Large intestine (tissue), 12 donors: ENCODE measurements at places on chromosomes 7 and 10.

GRCh38 chr10:3477683-3478082 is 305.1 kb upstream of the PITRM1 start:
- DNase-seq = peak; percentile 50

GRCh38 chr7:25854608-25855497 is 297.1 kb upstream of the NFE2L3 start:
- peak; percentile 87 for DNase-seq

GRCh38 chr7:127391591-127392181 is 822 bp downstream of the ZNF800 start:
- peak; percentile 23 for DNase-seq

GRCh38 chr10:14311206-14311957 is 19.3 kb downstream of the FRMD4A start:
- no peak for DNase-seq

GRCh38 chr7:25272265-25272664 is 44.0 kb upstream of the NPVF start:
- DNase-seq = no peak

GRCh38 chr7:23450518-23450917 is 19.8 kb downstream of the IGF2BP3 start:
- DNase-seq = no peak

- DNase-seq = peak; percentile 55
Measured at GRCh38 chr7:81298951-81299666, 380.3 kb upstream of the SEMA3C start.

DNA sequence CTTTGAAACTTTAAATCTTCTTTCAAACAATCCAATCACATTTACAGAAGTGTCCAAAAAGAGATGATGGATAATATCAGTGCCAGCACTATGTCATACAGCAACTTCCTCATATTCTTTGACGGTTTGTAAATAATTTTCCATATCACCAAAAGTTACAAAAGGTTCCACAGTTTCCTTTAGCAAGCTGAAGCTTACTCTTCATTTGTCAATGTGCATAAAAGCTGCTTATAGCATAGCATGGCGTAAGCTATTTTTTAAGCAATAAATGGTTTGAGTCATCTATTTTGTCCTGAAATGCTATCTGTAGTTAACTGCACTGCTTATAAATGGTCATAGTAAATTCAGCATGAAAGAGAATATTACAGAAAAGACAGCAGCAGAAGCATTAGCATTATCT is 95.1 kb downstream of the ETV1 start:
- DNase-seq = no peak

- no peak for DNase-seq
Measured at GRCh38 chr10:77386838-77387237, 250.8 kb downstream of the KCNMA1 start.

GRCh38 chr7:105245398-105246114 is 143.2 kb downstream of the SRPK2 start:
- DNase-seq = no peak

DNA sequence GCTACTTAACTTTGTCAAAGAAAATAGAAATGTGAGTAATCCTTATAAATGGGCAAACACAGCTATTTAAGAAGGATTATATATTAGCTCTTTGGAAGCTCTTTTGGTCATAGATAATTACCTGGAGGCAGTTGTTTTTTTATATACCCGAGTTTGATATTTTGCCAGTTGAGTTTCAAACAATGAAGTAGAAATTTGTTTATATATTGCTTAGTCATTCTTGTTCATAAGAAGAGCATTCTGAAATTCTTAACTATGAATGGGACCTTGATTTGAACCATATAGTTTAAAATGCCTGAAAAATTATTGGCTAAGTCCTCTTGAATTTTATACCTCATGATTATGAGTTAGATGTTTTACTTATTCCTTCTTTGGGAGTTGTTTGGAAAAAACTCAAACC is 36.4 kb downstream of the MINPP1 start:
- no peak for DNase-seq

DNA sequence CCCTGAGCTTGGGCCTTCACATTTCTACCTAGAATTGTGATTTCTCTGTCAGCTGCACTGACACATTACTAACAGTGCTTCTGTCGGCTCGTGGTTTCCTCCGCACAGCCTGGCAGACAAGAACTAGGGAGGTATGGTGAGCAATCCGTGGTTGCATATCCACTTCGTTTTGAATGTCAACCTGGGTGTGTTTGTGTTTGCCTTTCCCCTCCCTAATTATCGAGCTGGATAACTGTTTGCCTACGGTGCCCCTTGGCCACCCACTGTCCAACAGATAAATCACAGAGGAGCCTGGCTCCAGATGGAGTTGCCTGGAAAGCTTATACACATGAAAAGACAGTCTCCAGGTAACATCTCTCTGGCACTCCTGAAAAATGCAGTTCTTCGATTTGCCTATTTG is 228.8 kb downstream of the TRIL start:
- DNase-seq = no peak

GRCh38 chr10:91164520-91165065 is 55.9 kb upstream of the PCGF5 start:
- DNase-seq = no peak

DNA sequence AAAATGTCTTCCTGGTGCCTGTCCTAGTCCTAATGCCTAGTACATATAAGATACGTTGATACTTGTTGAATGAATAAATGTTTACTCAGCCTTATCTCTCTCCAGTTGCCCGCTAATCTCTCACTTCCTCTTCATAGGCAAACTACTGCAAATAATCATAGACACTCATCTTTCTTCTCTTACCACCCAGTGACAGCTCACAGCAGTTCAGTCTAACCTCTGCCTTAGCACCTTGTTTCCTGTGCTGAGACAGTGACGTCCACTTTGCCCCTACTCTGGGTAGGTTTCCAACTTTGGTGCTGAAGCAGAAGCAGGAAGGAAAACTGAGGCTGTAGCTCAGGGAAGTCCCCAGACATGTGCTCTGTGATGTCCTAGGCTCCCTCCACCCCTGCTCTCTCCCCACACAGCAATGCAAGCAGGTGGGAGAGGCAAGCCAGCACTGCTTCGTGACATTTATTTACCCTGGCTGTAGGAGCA is 45.5 kb upstream of the RHOBTB1 start:
- no peak for DNase-seq

- DNase-seq = no peak
Measured at GRCh38 chr10:62130948-62131347, 137.7 kb downstream of the RTKN2 start.

- DNase-seq = no peak
Measured at GRCh38 chr10:30818010-30818660, 188.6 kb upstream of the LYZL2 start.

DNA sequence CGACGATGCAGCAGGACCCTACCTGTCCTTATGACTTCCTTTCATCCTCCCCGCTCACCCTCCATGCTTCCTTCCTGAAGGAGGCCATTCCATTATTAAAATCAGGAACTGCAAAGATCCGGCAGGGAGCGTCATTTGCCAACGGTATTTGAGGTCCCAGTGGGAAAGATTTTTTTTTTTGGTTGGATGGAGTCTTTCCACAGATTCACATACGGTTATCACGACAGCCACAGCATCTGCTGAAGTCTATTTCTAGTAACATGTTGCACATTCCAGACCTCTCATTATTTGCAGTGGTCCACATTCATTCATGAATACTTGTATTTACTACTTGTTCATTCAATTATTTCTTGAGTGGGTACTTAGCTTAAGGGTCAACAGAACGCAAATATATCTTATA is 94.7 kb upstream of the LYZL2 start:
- DNase-seq = no peak

DNA sequence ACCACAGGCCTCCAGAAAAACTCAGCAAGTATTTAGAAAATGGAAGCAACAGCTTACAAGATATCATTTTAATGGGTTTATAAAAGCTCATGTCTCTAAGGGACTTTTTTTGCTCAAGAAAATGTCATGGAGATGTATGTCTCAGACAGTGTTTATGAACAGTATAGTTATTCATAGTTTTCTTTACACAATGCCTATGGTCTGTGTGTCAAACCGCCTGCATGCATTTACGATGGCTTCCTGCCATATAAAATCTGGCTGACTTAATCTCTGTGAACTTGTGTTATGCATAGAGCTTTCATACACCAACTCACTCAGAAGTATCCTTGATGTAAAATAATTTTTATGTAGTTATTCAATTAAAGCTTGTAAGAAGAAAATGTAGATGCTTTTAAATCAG is 1314.2 kb upstream of the LRRTM3 start:
- peak; percentile 14 for DNase-seq

DNA sequence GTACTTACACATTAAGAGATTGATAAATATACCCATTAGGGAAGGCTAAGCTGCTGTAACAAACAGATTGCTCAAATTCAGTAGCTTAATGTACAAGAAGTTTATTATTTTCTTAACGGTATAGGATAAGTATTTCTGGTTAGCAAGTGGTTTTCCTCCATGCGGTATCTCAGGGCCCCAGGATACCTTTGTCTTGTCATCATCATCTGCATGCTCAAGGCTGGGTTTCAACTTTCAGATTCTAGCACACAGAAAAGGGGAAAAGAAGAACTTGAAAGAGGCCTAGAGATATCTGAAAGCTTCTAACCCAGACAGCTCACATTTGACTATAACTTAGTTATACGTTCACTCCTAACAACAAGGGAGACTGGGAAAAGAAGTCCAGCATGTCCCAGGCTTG is 11.8 kb upstream of the GALNT17 start:
- no peak for DNase-seq

DNA sequence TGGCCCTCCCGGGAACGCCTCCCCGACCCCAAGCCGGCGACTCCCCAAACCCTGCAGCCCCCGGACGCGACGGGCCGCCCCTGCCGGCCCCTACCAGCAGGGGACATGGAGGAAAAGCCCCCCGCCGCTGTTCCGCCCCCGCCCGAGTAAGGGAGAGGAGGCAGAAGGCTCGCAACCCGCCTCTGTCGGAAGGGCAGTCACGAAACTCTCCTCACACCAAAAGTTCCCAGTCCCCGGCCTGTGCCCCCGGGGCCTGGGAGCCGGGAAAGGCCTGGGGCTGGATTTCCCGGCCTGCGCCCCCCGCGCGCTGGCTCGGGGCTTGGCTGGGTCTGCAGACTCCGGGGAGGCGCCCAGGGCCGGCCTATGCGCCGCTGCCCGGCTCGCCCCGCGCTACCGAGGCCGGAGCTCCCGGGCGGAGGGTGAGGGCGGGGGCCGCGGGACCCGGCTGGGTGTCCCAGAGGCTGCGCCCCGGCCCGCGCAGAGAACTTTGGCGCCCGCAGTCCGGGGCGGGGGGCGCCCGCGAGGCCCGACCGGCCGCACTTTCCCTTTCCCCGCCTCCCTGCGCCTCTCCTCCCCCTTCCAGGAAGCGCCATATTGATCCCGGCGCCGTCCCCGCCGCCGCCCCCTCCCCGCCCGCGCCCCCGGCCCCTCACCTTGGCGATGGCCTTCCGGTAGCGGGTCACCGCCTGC is 728 bp downstream of the PARD3 start:
- DNase-seq = peak; percentile 72

GRCh38 chr7:11911900-11912299 is 79.9 kb upstream of the THSD7A start:
- no peak for DNase-seq

DNA sequence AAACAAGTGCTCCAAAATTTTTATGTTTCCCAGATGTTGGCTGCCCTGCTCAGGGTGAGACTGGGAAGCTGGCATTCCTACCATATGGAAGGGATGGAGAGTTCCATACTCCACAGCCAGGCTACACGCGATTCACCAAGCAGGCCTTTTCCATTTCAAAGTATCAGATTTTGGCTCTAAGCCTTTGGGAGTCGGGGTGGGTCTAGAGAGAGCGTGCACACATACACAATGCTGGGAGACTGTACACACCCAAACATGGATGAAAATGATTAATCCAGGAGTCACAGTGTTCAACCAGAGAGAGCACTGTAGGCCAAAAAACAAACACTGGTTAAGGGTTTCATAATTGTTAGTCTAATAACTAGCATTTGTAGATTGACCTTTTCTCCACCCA is 295.0 kb downstream of the BICC1 start:
- DNase-seq = no peak

DNA sequence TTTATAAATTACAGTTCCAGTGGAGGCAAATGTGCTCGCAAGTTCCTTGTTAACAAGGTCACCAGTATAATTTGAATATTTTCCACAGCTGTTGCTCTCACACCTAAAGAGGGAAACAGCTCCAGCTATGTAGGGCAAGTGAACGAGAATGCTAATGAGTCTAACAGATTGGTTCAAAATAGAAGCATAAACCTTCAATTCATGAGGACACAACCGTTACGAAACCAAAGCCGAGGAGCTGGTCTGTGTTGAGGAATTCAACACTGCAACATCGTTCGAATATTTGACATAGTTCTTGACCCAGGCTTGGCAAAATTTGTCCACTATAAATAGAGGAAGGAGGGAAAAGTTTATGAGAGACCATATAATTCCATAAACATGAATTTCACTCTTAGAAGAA is 161.3 kb downstream of the KLF6 start:
- DNase-seq = no peak

- DNase-seq = no peak
Measured at GRCh38 chr7:37251222-37251621, 197.4 kb downstream of the ELMO1 start.

GRCh38 chr7:4174451-4174850 is 507.6 kb upstream of the FOXK1 start:
- no peak for DNase-seq

- no peak for DNase-seq
Measured at GRCh38 chr7:88281749-88282148, 24.9 kb downstream of the STEAP4 start.

DNA sequence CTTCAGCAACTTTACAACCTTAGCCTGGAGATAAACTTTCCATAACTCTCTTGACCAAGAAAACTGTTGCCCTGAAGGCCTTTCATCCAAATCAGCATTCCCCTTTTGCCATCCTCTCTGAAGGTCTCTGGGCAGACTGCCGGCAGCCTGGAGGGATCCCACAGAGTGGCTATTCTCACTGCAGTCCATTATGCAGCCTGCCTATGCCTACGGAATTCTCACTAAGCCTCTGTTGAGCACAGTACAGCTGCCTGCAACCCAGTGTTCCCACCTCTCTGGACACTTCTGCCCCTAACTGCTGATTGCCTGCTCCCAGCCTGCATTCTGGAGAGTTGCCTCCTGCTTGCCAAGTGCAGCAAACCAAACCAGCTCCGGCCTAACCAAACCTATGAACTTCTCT is 548.9 kb upstream of the STEAP1 start:
- DNase-seq = no peak

GRCh38 chr7:42479816-42480633 is 243.0 kb upstream of the GLI3 start:
- DNase-seq = no peak

GRCh38 chr10:33127622-33128021 is 169.6 kb upstream of the ITGB1 start:
- no peak for DNase-seq

GRCh38 chr7:71615017-71615416 is 483.1 kb downstream of the GALNT17 start:
- no peak for DNase-seq

GRCh38 chr10:22824984-22825383 is 102.9 kb upstream of the ARMC3 start:
- DNase-seq = no peak

- DNase-seq = no peak
Measured at GRCh38 chr10:128287921-128288320, 161.7 kb upstream of the MKI67 start.

- no peak for DNase-seq
Measured at GRCh38 chr10:123150986-123151736, 3.0 kb upstream of the BUB3 start.
